ENCODE measurements at places on chromosomes 5 and 9.

DNA sequence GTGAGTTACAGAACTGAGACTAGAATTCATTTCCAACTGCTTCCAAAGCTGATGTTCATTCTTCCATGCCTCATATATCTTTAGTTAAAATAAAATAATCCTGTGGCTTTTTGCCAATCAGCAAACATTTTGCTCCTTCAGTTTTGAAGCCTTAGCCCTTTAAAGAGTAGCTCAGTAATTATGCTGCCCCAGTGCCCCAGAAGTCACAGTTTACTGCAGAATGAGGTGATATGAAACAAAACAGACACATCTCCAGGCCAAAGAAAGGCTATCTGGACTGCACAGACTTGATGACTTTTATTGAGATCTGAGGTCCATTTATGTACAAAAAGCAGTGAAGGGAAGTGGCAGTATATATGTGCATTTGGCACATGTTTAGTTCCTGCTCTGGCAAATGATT lies 285.8 kb upstream of the ZNF462 start:
- no peak for DNase-seq

- DNase-seq = no peak
Measured at GRCh38 chr5:173271419-173271818, 36.4 kb upstream of the NKX2-5 start.

GRCh38 chr5:180439911-180440769 lies 54.0 kb upstream of the CNOT6 start:
- no peak for DNase-seq

GRCh38 chr5:135053278-135053677 lies 19.2 kb upstream of the PITX1 start:
- DNase-seq = no peak

DNA sequence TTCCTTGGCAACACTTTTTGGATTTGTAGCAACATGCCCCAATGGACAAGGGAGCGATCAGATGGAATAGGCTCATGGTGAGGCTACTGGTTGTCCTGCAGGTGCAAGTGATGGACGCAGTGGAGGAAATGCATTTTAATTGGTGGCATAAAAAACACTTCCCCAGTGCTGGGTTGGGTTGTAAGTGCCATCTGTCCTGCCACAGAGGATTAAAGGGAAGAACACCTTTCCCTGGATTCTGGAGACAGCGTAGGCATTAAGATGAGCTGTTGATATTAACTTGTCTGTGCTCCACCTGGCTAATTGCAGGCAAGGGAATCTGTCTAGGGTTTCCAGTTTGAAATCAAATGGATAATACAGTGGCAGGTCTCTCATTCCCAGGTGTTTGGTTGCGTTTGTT lies 173.4 kb downstream of the ZNF462 start:
- no peak for DNase-seq

DNA sequence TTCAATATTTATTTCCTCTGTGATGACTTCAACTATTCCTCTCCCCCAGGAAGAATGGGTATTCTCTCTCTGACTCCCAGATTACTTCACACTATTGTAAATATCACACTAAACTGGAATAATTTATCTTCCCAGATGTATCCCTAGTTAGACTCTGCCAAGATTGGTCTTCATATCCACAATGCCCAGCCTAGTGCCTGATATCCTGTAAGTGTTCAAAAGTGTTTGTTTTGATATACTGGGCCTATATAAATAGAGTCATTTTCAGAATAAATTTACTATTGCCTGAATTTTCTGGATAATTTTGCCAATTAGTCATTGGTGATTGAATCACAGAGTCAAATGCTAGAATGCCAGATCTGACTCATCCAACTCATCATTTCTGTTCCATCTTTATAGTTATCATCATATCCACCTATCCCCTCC lies 143.7 kb upstream of the TNC start:
- DNase-seq = no peak

DNA sequence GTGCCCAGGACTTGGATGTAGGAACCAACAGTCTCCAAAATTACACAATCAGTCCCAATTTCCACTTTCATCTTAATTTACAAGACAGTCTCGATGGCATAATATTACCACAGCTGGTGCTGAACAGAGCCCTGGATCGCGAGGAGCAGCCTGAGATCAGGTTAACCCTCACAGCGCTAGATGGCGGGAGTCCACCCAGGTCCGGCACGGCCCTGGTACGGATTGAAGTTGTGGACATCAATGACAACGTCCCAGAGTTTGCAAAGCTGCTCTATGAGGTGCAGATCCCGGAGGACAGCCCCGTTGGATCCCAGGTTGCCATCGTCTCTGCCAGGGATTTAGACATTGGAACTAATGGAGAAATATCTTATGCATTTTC lies 837 bp downstream of the PCDHB2 start:
- DNase-seq = no peak

DNA sequence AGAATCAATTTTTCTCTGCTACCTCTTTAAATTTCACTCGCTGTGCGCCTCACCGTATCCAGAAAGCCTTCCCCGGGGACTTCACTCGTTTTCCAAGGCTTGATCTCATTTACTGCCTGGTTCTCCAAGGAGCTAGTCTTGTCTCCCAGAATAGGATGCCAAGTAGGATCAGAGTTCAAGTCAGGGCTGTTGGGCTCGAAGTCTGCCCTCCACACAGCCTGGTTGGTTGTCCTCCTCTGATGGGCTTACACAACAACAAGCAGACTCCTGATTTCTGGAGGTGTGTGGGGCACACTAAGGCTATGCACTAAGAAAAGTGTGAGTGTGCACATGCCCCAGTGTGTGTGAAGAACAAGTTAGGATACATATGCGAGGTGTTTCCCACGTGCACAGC lies 14.0 kb upstream of the TNIP1 start:
- DNase-seq = no peak

DNA sequence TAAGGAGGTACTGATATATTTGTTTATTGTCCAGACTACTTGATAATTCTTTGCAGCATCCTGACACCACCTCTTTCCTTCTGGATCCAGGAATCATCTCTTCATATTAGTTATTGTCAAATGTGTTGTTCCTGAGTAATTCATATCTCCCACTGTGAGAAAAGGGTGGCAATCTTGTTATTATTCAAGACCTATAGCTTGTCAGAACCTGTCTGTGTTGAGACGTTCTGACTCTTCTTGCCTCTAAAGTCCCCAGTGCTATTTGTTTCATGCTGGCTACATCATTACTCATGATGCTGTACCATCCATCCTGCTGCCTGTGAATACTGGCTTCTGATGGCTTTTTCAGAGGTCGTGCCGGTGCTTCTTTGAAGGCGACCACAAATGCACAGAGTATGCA lies 68.7 kb upstream of the TAF11L2 start:
- no peak for DNase-seq

DNA sequence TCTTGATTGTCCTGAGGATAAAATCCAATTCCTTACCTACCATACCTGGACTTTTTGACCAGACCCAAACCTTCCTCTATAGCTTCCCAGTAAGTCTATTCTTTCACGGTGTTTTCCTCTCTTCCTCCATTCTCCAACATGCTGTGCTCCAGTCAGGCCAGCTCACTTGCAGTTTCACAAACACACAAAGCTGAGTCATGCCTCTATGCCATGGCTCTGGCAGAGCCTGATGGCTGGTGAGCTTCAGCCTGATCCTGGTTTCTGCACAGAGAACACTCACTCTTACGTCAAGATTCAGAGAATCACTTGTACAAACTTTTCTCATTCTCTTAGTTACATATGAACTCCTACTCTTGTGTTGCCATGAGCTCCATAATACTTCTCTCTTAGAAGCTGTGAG lies 27.7 kb upstream of the PAX5 start:
- no peak for DNase-seq

- DNase-seq = peak; percentile 21
Measured at GRCh38 chr9:92671323-92671722, 1.4 kb upstream of the IPPK start.

GRCh38 chr9:78463750-78464149 lies 166.8 kb downstream of the PSAT1 start:
- DNase-seq = no peak

Measured in thoracic aorta (tissue), 2 donors.